Activated naive CD8-positive, alpha-beta T cell treated with anti-CD3 and anti-CD28 coated beads, Interleukin-2, amount 50 U/mL, for 24 hours (primary cell): ENCODE measurements at places on chromosomes 16 and 17.

- no peaks in the 10 kb centered on the region for H3K36me3 ChIP-seq
- H3K27me3 ChIP-seq: peaks cover 26% of the 10 kb centered on the region
- peak overlapping the region; percentile 85 for H3K4me3 ChIP-seq
- no peak overlapping the region for H3K27ac ChIP-seq
- H3K4me1 ChIP-seq: peaks cover 15% of the 10 kb centered on the region
Measured at GRCh38 chr17:55749985-55750384, 866 bp upstream of the PCTP start.

- H3K4me3 ChIP-seq: no peak overlapping the region
- H3K27me3 ChIP-seq: no peaks in the 10 kb centered on the region
- DNase-seq: no peak
- H3K4me1 ChIP-seq: no peaks in the 10 kb centered on the region
- no peaks in the 10 kb centered on the region for H3K36me3 ChIP-seq
Measured at GRCh38 chr16:31229501-31229900, 12.6 kb upstream of the PYDC1 start.

DNA sequence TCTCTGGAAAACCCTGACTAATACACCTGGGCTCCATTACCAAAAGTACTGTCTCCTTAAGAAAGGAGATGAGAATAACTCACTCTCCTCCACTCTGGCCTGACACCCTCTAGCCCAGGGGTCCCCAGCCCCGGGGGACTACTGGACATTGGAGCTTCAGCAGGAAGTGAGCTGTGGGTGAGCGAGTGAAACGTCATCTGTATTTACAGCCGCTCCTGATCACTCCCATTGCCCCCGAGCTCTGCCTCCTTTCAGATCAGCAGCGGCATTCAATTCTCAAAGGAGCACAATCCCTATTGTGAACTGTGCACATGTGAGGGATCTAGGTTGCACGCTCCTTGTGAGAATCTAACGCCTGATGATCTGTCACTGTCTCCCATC lies 126.3 kb upstream of the TNRC6C start:
- H3K27me3 ChIP-seq: peaks cover 5% of the 10 kb centered on the region
- no peak overlapping the region for H3K4me3 ChIP-seq
- DNase-seq: no peak

- H3K27ac ChIP-seq: no peak overlapping the region
- H3K4me1 ChIP-seq: no peaks in the 10 kb centered on the region
- H3K4me3 ChIP-seq: no peak overlapping the region
Measured at GRCh38 chr17:54956791-54957190, 11.7 kb downstream of the COX11 start.

DNA sequence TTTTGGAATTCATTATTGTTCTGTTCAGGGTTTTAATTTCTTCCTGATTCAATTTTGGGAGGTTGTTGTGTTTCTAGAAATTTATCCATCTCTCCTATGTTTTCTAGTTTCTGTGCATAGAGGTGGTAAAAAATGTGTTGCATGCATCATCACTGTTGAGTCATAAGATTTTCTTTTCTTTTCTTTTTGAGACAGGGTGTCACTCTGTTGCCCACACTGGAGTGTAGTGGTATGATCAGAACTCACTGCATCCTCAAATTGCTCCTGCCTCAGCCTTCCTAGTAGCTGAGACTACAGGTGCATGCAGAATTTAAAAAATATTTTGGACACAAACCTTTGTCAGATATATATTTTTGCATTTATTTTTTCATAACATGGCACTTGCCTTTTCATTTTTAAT lies 184.8 kb downstream of the BCAS3 start:
- H3K36me3 ChIP-seq: peaks cover 4% of the 10 kb centered on the region
- peaks cover 12% of the 10 kb centered on the region for H3K4me1 ChIP-seq
- no peaks in the 10 kb centered on the region for H3K27me3 ChIP-seq
- no peak overlapping the region for H3K4me3 ChIP-seq
- no peak overlapping the region for H3K27ac ChIP-seq

GRCh38 chr17:75776386-75777295 lies 8.0 kb upstream of the UNK start:
- peak; percentile 26 for DNase-seq
- H3K36me3 ChIP-seq: peaks cover 37% of the 10 kb centered on the region
- H3K27me3 ChIP-seq: no peaks in the 10 kb centered on the region
- H3K4me1 ChIP-seq: peaks cover 37% of the 10 kb centered on the region
- H3K27ac ChIP-seq: peak overlapping the region; percentile 85
